SJSA1 (cell line): ENCODE measurements at places on chromosomes 1 and 21.

DNA sequence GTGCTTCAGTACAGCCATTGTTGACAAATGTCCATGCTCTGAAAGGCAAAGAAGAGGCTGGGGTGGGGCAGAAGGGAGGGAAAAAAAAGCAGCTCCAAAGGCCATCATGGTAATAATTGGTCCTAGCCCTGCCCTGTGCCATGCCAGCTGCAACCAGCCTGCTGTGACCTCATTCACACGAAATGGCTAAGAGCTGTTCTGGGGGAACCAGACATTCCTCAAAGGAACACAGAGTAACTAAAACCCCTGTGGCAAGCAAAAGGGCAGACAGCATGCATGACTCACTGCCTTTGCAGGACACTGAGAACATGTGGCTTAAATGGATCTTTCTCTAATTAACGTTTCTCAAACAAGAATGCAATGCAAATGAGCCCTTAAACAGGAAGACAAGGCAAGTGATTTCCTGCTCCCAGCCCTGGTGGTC, 42.3 kb downstream of the STYXL2 start:
- no peak for DNase-seq

DNA sequence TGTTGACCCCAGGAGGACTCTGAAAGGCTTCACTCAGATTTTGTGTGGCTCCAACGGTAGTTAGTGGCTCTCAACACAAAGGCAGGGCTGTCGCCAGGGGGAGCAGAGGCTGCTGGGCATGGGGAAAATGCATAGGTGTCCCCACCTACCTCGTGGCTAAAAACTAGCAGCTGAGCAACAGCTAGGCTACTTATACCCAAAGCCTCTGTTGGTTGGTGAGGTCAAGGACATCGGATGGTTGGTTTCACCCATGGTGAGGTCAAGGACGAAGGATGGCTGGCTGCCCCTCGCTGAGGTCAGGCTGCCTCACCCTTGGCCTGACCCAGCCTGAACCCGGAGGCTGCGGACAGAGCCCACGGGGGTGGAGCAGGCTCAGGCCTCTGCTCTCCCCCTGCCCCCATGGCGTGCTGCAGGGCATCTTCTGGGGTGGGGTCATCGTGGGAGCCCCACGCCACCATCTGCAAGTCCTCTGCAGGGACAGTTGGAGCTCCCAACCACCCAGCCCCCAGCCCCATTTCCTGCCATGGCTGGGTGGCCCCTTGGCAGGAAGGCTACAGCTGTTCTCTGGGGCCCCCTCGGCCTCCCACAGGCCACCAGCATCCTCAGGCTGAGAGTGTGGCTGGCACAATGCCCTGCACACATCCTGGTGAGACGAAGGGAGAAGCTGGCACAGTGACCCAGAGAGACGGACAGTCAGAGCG, 8.5 kb upstream of the GNB1 start:
- DNase-seq, result no peak

GRCh38 chr1:10237157-10237539, 26.8 kb downstream of the KIF1B start:
- no peak for DNase-seq

GRCh38 chr1:200724064-200724463, 14.6 kb upstream of the CAMSAP2 start:
- no peak for DNase-seq
